ENCODE measurements at places on chromosomes 6 and 20. TPM values are rescaled to one million over a fixed set of nuclear protein-coding genes. Genes with fewer than 3 reads are reported as not detected.

The TFAP2B gene
- polyA plus RNA-seq = 17.0 TPM

The RHAG gene
- 0.80 TPM for polyA plus RNA-seq

The GRM4 gene
- polyA plus RNA-seq = 0.52 TPM

The MEP1A gene
- not detected for polyA plus RNA-seq

The TNFAIP3 gene
- 9.0 TPM for polyA plus RNA-seq

The LPIN3 gene
- 9.1 TPM for polyA plus RNA-seq

The HSPA1L gene
- polyA plus RNA-seq = 3.1 TPM

The C6orf58 gene
- polyA plus RNA-seq = 1.0 TPM

DNA sequence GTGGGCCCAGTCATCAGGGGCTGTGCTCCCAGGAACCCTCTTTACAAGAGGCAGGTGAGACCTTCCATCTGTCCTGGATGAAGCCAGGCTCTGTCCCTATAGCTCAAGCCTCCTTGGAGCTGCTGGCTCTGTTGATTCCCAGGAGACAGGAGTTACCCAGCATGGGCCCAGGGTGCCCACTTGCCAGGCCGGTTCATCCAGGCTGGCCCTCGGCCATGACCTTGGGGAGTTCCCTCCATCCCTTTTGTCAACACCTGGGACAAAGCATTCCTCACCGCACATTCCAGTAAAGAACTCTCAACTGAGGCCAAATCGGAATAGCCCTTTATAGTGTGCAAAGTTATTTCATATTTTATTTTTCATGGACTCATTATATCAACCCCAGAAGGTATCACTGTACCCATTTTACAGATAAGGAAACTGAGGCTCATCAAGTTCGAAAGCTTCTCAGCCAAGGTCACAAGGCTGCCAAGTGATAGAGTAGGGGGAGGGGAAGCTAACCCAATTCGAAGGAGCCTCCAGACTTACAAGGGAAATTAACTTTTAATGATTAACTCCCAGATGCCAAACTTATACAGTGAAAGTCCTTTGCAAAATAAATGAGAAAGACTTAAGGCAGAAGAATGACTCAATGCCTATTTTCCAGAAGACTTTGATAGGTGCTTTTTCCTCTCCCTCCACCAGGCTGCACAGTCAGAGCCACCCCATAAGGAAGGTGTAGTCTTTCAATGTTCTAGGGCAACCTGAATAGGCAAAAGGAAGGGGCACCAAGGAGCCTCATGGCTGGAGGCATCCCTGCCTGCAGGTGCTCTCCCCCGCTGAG lies 18.5 kb downstream of the SDC4 start:
- DNase-seq = no peak

DNA sequence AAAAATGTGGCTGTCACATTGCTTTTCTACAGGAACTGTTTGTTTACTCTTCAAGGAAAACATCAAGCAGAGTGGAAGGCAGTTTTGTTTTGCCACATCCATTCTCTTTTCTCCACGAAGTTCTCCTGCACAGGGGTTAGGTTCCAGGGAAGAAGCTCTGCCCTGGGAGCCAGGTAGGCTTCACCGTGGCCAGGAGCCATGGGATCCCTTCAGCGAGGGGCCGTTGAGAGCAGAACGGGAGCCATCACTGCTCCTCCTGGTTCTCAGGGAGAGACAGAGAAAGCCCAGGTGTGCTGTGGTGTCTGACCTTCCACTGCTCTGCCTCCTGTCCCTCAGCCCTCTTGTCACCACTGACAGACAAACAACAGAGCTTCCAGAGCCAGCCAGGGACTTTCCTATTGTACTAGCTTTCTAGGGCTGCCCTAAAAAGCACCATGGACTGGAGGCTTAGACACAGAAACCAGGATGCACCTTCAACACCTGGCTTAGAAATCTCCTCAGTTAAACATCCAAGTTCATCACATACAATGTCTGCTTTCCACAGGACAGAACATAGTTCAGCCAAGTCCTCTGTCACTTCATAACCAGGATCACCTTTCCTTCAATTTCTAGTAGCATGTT lies 75.6 kb upstream of the SLC22A23 start:
- no peak for DNase-seq

- no peak for DNase-seq
Measured at GRCh38 chr20:62269871-62270270, 31.6 kb downstream of the OSBPL2 start.

GRCh38 chr6:131159578-131159977 lies 24.3 kb downstream of the AKAP7 start:
- no peak for DNase-seq

GRCh38 chr6:13191461-13191860 lies 136.9 kb downstream of the TBC1D7 start:
- no peak for DNase-seq

DNA sequence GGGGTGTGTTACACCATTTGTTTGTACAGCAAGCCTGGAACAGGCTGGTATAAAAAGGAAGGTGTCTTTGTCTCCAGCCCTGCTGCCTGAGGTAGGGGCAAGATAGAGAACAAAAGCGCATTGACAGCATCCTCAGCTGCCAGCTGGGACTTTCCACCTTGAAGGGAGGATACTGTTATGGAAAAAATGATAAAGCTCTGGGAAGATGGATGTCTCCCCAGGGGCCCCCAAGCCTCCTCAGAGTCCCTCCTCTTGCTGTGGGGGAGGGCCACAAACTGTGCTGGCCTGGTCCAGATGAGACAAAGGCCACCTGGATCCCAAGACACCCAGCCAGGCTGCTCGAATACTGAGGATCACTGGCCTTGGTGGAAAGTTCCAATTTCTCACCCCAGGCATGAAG lies 13.0 kb downstream of the REM1 start:
- no peak for DNase-seq

DNA sequence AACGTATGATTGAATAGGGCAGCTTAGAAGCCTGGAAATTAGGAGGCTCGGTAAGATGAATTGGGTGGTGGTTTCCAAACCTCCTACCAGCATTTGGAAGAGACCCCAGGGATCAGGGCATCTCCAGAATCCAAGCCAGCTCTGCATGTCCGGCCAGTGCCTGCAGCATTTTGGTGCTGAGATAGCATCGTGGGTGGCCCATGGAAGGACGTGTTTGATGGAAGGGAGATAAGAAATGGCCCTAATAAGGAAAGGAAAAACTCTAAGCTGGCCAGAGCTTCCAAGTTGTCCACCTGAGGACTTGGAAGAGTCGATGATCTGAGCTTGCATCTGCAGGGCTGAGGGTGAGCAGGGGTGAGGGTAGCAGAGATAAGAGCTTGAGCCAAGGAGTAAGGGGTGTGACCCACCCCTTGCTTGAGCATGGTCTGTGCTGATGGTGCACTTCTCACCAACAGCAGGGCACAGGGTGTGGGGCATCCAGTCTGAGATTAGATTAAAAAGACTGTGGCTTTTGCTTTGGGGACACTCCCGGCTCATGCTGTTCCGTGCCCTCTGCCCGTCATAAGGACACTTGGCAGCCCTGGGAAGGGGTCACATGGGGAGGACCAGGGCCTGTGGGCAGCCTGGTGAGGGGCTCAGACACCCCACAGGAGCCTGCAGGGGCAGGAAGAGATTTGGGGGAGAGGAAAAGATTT lies 213.2 kb downstream of the ERMARD start:
- no peak for DNase-seq

DNA sequence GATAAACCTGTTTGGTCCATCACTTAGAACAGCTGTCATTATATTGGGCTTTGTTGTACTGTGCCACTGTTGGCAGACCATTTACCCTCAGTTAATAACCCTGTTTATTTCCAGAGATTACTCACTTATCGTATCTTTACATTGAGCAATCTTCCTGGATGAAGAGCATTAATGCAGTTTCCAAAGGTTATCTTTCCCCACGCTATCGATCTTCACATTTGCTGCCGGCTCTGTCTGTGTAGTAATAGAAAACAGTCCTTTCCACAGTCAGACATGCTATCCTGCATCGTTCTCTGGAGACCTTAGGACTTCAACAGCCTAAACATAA lies 27.4 kb downstream of the GHRH start:
- no peak for DNase-seq

GRCh38 chr6:53290537-53291510 lies 57.9 kb downstream of the ELOVL5 start:
- no peak for DNase-seq

DNA sequence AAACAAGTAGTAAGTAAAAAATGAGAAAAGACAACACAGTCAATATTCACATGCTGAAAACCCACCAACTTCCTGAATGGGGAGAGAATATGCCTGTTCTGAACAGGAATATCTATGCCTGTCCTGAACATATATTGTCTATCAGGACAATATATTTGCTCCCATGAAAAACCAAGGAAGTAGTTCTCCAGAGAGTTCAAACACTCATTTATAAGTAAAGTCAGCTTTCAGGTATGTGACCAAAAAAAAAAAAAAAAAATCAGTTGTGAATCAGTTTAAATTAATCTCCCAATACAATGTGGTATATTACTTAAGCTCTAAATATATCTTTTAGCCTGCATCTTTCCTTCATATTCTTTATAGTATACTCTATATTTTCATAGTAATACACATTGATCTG lies 119.5 kb downstream of the MYB start:
- no peak for DNase-seq

DNA sequence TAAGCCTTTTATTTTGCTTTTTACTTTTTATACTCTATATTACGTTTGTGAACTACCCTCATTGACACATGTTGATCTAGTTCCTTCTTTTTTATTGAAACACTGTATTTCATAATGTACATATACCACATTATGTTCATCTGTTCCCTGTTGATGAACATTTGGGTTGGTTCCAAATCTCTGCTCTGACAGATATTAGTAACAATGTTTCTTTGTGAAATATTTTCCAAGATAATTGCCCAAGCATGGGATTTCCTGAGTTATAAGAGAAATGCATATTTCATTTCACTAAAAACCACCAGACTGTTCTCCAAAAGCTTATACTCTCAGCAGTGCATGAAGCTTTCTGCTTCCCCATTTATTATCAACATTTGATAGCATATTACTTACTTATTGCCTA lies 44.2 kb upstream of the TNFRSF21 start:
- no peak for DNase-seq

DNA sequence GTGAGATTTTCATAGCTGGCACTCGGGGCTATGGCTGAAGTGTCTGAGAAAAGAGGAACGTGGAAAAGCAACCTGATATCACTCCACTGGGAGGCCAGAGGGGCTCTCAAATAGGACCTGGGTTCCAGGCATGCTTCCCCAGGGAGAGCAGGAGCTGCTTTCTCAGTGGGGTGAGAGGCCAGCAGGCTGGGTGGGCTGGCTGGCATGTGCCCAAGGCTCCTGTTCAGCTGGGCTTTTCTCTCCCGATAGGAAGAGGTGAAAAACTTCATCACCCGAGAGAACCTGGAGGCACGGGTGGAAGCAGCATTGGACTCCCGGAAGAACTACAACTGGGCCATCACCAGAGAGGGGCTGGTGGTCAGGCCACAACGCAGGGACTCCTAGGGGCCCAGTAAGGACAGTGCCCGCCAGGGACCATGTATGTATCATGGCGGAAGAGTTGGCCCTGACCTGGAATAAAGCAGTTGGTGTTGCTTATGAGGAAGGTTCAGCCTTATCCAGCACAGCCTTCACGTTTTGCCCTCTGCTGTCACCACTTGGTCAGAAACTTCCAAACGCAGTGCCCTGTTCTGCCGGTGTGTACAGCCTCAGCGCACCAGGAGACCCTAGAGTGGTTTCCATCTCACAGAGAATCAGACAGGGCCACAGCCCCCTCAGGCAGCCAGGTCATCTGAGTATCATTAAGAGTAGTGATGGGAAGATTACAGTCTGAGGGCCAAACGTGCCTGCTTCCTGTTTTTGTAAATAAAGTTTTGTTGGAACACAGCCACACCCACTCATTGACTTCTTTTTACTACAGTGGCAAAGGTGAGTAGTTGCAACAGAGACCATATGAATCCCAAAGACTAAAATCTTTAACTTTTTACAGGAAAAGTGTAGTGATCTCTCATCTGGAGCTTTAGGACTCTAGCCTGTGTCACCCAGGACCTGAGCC lies 1.9 kb downstream of the MRPS26 start:
- DNase-seq = no peak

- no peak for DNase-seq
Measured at GRCh38 chr20:39124064-39124463, 161.9 kb downstream of the DHX35 start.

Measured in left renal pelvis (tissue), 4 donors.